Spleen (tissue), 13 donors: ENCODE measurements at places on chromosomes 5 and 9. TPM values are rescaled to one million over a fixed set of nuclear protein-coding genes. Genes with fewer than 3 reads are reported as not detected.

GRCh38 chr5:177447611-177448243 lies 1.1 kb downstream of the PRR7 start:
- peaks cover 3% of the 10 kb centered on the region for H3K36me3 ChIP-seq
- peaks cover 56% of the 10 kb centered on the region for H3K4me1 ChIP-seq

GRCh38 chr5:172111852-172112225 lies 76.2 kb downstream of the STK10 start:
- peaks cover 49% of the 10 kb centered on the region for H3K36me3 ChIP-seq
- H3K4me1 ChIP-seq, result peaks cover 59% of the 10 kb centered on the region
- H3K4me3 ChIP-seq, result peak overlapping the region; percentile 32
- H3K27me3 ChIP-seq, result no peaks in the 10 kb centered on the region

GRCh38 chr5:176573564-176574296 lies 24.6 kb downstream of the CDHR2 start:
- no peak overlapping the region for H3K4me3 ChIP-seq
- peaks cover 29% of the 10 kb centered on the region for H3K27me3 ChIP-seq
- H3K4me1 ChIP-seq, result no peaks in the 10 kb centered on the region
- H3K36me3 ChIP-seq, result no peaks in the 10 kb centered on the region
- peak; percentile 92 for DNase-seq

DNA sequence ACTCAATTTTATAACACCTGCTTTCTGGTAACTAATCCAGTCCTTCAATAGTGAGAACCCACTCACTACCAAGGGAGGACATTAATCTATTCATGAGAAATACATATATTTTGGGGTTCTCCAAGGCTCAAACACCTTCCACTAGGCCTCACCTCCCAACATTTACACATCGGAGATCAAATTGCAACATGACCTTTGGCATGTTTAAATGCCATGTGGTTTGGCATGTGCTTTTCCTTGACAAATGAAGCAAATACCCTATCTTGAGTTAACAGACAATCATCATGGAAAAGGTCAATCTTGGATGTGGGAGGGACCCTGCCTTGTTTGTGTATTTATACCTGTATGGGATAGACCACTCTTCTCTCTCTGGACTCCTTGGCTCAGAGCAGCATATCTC lies 21.9 kb upstream of the SPINK14 start:
- H3K4me3 ChIP-seq, result no peak overlapping the region
- no peaks in the 10 kb centered on the region for H3K27me3 ChIP-seq
- no peak overlapping the region for H3K27ac ChIP-seq
- no peaks in the 10 kb centered on the region for H3K4me1 ChIP-seq

The MVB12B gene
- polyA plus RNA-seq, result 2.8 TPM
